ENCODE measurements at places on chromosomes 2 and 18.

DNA sequence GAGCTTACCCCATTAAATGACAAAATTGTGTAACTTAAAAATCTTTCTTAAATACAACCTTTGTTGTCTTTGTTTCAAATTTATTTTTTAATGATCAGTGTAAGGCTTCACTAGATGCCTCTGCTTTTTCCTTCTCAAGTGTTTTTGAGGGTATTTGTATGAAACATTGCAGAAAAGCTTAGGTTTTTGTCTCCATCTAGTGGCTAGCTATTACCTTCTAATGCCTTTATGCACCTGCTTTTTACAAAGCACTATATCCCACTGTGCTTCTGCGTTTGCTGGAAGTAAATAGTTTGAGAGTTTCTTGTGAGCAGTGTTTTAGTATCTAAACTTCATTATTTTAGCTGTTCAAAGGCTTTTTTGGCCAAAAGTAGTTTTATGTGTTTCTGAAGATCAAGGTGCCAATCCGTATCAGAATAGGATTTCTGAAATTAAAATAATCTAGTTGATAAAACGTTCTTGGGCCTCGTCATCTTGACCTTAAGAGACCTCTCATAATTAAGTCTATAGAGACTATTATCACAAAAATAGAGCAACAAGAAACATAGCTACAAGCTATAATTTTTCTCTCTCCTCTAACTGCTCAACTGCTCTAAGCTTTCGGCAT lies 47.0 kb downstream of the IWS1 start:
- peak; percentile 28 for DNase-seq

DNA sequence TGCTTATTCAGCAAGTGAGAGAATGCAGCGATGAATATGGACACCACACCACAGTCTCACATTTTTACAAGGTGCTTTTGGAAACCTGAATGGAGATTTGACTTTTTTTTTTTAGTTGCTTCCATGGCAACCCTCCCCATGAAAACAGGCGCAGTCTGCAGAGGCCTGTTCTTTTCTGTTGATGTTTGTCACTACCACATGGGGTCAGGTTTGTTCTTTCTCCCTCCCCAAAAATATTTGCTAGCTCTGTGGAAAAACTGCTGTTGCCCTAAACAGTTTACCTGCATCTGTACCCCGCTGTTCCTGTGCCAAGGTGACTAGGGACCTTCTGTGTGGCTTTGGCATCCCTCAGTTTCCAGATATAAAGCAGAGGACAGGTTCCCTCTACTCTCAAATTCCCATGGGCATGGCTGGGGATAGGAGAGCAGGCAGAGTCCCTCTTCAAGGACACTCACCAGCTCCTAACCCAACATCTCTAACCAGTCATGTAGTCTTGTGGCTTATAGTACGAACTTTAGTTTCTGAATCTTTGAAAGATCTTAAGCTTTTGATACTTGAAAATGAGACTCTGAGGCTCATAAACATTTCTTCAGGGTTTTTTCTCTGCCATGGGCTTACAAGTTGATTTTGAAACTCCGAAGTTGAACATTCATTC lies 14.7 kb upstream of the MAPRE2 start:
- no peak for DNase-seq

- no peak for DNase-seq
Observed at GRCh38 chr2:176240301-176240700, 28.9 kb upstream of the MTX2 start.

DNA sequence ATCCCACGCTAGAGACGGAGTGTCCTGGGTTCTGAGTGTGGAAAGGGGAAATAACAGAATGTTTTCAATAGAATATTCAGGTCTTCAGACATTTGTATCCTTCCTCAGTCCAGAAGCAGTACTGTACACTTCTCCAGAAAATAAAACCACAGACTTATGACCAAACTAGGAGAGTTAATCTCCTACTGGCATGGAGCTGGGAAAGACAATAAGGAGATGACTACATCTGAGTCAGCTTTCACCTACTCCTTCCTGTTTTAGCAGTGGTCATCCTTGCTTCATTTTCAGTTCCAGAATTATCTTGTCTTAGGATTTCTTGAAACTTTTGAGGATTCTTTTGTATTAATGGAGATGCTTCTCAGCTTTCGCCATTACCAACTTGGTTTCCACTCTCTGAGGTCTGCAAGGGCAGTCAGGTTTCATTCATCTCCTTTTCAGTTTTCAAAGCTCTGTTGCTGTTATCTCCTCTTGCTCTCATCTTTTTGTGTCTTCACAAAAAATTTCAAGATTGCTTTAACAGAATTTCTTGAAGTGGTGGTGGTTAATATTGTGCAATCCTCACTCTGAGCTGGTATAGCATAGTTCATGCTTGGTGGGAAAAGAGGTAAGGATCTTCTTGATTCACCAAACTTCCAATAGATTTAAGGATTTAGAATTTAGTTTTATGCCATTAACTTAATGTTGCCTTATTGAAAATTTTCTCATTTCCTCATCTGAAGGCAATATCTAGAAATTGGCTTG lies 23.7 kb upstream of the NR4A2 start:
- DNase-seq = no peak

DNA sequence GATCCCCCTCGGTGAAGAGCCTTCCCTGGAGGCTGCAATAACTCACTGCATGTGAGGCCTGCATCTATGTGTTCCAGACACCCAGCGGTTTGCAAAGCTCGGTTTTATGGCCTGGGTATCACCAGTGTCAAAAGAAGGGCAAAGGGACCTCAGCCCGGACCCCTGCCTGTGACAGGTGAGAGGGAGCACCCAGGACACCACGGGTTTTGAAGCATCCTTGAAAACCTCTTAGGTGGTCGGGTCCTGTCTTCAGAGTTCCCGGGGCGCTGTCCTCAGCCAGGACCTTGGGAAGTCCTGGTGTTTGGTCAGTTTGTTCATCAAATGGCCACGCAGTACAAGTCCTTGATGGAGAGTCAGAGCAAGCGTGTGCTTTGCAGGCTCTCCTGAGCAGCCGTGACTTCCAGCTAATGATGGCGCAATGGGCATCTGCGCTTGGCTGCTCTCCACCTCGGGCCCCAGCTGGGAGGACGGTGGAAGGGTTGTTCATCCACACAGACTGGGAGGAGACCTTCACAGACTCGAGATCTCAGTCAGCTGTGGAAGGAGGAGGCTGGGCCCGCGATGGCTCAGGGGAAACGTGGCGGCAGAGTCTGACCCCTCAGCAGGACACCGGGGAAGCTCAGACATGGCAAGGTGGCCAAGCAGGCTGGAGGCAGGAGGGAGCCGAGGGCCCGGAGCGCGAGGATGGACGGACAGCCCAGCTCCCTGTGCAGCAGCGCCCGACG lies 113.1 kb upstream of the GPC1 start:
- DNase-seq = no peak

GRCh38 chr18:49582579-49582978 lies 20.7 kb downstream of the LIPG start:
- no peak for DNase-seq

DNA sequence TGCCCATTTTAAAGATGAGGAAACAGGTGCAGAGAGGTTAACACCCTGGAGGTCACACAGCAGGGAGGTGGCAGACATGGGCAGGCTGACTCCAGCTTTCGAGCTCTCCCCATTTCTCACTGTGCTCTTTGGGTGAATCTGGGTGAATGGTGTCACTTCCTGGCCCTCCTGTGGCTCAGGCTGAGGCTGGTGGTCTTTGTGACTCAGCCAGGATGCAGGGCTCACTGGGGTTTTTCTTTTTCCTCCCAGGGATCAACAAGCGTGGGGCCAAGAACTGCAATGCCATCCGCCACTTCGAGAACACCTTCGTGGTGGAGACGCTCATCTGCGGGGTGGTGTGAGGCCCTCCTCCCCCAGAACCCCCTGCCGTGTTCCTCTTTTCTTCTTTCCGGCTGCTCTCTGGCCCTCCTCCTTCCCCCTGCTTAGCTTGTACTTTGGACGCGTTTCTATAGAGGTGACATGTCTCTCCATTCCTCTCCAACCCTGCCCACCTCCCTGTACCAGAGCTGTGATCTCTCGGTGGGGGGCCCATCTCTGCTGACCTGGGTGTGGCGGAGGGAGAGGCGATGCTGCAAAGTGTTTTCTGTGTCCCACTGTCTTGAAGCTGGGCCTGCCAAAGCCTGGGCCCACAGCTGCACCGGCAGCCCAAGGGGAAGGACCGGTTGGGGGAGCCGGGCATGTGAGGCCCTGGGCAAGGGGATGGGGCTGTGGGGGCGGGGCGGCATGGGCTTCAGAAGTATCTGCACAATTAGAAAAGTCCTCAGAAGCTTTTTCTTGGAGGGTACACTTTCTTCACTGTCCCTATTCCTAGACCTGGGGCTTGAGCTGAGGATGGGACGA lies 13.2 kb downstream of the ITM2C start:
- DNase-seq = no peak

GRCh38 chr2:171584001-171584400 lies 61.7 kb downstream of the CYBRD1 start:
- DNase-seq = no peak

- no peak for DNase-seq
Observed at GRCh38 chr2:168635065-168635577, 167.3 kb upstream of the NOSTRIN start.

GRCh38 chr18:67104700-67105284 lies 411.7 kb downstream of the DSEL start:
- no peak for DNase-seq

DNA sequence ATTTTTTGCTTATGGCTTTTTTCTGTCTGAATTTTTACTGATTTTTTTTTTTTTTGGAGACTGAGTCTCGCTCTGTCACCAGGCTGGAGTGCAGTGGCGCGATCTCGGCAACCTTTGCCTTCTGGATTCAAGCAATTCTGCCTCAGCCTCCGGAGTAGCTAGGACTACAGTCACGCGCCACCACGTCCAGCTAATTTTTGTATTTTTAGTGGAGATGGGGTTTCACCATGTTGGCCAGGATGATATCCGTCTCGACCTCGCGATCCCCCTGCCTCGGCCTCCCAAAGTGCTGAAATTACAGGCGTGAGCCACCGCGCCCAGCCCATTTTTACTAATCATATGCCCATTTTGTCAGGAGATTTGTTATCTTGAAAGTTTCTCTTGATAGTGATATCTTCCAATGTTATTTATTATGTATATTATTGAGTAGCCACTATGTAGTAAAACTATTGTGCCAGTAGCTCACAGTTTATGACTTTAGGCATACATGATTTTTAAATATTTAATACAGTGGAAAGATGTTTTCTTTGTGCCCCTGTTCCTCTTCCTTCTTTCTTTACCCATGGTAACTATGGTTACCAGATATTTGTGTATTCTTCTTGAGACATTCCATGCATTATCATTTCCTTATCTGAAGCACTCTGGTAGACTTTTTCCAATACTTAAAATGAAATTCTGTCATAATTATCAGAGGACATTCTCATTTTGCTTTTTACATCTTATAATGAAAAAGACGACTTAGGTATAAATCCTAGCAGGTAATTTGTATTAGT lies 2.1 kb downstream of the HAT1 start:
- DNase-seq = no peak
